B cell (primary cell): ENCODE measurements at places on chromosomes 11 and 22. TPM values are rescaled to one million over a fixed set of nuclear protein-coding genes. Genes with fewer than 3 reads are reported as not detected.

The MMP27 gene
- polyA plus RNA-seq: not detected in 2 replicates

The LBHD1 gene
- 19.3 and 23.3 TPM in 2 replicates for polyA plus RNA-seq

The PKNOX2 gene
- polyA plus RNA-seq: not detected in 2 replicates

The CELSR1 gene
- polyA plus RNA-seq: 23.4 and 30.2 TPM in 2 replicates

The FAM168A gene
- polyA plus RNA-seq: 9.7 and 11.0 TPM in 2 replicates

The USP2 gene
- polyA plus RNA-seq: 0.09 and 0.40 TPM in 2 replicates

The FOLR2 gene
- 0.50 and 4.7 TPM in 2 replicates for polyA plus RNA-seq

The SYT9 gene
- not detected in 2 replicates for polyA plus RNA-seq

The MYOD1 gene
- not detected in 2 replicates for polyA plus RNA-seq

DNA sequence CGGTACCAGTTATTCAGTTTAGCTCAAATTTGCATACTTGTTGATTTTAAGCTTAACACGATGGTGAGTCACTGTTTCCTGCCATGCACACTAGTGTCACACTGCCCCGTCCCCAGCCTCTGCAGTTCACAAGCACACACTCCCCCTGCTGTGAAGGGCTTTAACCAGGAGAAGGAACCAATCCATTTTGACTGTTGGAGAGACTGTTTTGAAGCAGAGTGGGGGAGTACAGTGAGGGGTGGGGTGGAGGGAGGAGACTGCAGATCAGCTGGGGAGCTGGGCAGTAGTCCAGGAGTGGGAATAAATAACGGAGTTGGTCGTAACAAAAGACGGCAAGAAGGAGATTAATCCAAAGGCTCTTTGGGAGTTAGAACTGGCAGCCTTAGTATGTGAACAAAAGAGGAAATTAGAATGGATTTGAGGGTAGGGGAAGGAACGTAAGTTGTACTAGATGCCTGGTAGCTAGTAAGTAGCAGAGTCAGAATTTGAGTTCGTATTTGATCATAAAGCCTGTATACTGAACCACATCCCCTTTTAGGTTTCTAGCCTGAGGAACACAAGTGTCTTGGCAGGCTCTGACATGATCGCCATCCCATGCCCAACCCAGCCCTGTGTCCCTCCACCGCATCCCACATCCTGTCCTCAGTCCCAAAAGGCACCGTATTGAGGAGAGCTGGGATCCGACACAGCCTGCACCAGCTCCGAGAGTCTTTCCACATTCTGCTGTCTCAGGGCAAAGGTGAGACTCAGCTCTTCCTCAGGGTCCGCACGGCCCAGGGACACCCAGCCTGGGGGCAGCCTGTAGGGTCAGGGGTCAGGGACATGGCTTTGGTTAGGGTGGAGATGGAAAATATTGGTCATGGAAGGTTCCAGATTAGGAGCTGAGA, 862 bp downstream of the TPP1 start:
- DNase-seq: peak; percentile 82

- no peak for DNase-seq
Measured at GRCh38 chr11:134488512-134488911, 76.5 kb upstream of the B3GAT1 start.

DNA sequence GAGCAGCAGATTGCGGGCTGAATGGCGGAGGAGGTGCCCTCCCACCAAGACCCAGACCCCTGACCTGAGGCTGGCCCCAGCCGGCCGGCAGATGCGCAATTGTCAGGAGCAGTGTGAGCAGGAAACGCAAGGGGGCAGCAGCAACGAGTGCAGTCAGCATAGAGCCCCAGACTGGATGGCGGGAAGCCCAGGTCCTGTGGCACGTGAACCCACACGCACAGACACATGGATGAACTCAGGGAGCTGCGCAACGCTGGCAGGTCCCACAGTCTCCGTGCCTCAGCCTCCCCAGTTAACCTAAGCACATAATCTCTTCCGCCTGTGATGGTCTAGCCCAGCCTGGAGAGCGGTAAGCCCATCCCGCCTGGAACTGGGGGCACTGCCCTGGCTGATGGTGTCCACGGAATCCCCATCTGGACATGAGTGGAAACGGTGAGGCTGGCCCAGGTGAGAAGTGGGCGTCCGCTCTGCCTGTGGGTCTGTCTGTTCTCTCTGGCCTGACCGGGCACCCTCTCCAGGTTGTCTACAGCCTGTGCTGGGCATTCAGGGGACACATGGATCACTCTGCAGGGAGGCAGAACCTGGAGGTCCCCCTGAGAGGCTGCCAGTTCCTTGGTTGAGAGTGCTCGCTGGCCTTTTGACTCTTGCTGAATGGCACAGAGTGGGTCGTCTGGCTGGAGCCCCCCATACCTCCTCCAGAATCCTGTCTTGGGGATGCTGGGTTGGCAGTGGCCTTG, 626 bp upstream of the TBX10 start:
- DNase-seq: peak; percentile 76

- peak; percentile 37 for DNase-seq
Measured at GRCh38 chr11:1563697-1564534, 8.2 kb downstream of the DUSP8 start.

DNA sequence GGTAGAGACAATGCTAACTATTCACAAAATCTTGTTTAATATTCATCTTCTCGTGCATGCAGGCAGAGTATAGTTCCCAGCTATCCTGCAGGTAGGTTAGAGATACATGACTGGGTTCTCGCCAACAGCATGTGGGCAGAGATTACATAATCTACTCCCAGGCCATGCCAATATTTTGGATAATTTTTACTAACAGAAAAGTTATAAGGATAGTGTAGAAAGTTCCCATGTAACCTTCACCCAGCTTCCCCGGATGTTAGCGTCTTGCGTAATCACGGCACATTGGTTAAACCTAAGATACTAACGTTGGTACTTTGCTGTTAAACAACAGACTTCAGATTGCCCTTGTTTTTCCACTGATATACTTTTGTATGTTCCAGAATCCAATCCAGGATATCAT, 215.5 kb upstream of the LARGE1 start:
- DNase-seq: no peak

DNA sequence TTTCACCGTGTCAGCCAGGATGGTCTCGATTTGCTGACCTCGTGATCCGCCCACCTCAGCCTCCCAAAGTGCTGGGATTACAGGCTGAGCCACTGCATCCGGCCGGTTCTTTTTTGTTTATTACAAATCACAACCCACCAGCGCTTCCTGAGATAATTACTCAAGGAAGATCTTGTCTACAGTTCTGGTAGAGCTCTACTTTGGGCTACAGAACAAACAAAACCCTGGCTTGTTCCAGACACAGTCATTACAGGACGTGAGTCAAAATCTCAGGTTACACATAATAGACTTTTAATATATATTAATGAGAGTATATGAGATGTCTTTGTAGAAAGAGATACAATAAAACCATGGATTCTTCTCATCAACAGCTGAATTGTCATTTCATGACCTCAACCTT, 42.8 kb upstream of the NUP50 start:
- DNase-seq: no peak

- DNase-seq: no peak
Measured at GRCh38 chr11:23688411-23688810, 808.4 kb upstream of the LUZP2 start.

DNA sequence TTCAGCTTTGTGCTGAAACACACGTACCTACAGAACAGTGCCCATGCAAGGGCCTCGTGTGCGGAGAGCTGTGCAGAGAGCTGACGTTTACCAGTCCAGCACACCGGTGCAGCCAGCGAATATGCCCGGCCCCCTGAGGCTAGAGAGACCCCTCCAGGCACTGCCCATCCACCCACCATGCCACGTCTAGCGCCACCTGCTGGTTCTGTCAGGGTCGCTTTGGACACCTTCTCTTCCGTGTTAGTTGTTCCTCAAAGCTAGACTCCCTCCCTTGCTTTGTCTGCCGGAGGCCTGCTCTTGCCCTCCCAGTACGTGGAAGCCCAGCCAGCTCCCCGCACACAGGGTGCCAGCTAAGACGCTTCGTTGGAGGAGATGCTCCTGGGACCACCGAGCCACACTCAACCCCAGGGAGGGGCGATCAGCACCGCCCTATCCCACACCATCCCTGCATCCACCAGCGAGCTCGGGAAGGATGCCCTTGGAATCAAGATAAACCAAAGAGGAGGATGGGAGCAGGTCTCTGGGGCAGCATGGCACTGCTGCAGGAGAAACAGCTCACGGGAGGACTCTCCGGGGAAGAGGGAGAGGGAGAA, 43.4 kb downstream of the CPT1A start:
- peak; percentile 51 for DNase-seq

- no peak for DNase-seq
Measured at GRCh38 chr11:3000032-3000961, 8.2 kb upstream of the NAP1L4 start.

DNA sequence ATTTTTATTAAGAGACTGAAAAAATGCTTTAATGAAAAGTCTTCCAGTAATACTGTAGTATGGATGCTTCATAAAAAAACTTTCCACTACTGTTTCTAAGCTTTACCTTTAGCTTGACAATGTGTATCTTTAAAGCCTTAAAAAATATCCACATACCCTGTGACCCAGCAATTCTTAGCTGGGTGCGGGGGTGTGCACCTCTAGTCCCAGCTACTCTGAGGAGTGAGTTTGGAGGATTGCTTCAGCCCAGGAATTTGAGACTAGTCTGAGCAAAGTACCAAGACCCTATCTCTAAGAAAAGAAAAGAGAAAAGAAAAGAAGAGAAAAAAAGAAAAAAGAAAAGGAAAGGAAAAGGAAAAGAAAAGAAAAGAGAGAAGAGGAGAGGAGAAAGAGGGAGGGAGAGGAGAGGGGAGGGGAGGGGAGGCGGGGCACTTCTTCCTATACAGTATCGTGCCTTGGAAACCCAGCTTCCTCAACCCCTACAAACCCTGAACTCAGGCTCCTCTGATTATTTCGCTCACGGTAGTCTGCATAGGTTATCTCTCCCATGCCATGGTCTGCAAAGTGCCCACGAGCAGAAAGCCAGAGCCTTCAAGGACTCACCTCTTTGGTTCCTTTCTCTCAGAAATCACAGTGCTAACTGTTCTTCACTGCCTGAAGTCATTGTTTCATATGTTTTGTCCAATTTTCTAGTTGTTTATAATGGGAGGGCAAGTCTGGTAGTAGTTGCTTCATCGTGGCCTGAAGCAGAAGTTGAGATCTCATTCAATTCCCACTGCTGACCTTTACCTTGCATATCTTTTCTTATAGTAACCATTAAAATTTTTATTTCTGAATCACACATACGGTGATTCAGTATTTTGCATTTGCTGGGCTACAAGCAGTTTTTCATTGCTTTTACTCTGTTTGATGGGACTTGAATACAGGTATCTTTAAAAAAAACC, 82.2 kb downstream of the FAM83F start:
- no peak for DNase-seq

DNA sequence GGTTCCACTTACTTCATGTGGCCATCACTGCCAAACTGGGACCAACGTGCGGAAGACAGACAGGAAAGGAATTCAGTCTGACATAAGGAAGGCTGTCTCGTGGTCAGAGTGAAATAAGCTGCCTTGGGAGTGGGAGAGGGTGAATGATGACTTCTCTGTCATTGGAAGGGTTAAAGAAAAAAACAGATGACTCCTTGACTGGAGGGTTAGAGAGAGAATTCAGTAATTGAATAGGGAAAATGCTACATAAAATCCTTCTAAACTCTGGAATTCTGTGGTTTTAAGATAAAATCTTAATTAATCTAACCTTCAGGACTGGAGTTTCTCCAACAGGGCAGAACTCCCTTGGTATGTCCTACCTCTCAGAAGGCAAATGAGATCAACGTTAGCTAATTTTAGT, 33.8 kb downstream of the RAB30 start:
- no peak for DNase-seq

DNA sequence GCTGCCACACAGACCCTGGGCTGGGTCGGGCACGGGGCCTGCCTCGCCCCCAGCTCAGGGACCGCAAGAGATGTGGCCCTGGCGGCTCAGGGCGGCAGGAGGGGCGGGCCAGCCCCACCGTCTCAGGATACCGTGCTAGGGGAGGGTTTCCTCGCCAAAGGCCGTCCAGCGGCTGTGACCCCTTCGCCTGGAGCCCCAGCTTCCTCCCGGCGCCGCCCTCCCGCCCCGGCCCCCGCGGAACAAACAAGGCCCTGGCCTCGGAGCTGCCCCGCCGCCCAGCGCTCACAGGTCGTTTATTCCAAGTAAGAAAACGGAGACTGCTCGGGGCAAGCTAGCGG, 543 bp upstream of the AP2A2 start:
- no peak for DNase-seq

DNA sequence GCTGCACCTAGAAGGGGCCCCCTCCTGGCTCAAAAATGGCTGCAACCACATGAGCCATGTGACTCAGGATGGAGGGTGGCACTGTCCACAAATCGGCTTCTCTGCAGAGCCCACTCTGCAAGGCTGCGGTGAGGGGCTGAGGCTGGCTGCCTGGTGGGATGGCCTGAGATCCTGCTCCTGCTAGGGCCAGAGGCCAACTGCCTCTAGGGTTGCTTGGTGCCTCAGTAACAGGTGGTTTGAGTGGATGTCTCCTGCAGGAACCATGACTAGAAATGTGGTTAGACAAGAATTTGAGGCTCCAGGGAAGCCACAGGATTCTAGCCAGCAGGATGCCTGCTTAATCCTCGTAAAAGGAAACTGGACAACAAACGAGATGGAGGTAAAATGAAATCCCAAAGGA, 17.1 kb downstream of the PATZ1 start:
- no peak for DNase-seq
